A172 (cell line): ENCODE measurements at places on chromosomes 1 and 21. TPM values are rescaled to one million over a fixed set of nuclear protein-coding genes. Genes with fewer than 3 reads are reported as not detected.

Gene MAEL
- total RNA-seq = not detected in 2 replicates

Gene KIAA1614
- total RNA-seq = 3.8 and 9.4 TPM in 2 replicates

Gene CLCN6
- 1.3 and 4.1 TPM in 2 replicates for total RNA-seq

Gene SPRR4
- total RNA-seq = not detected in 2 replicates

Gene SLC44A5
- 3.4 and 3.7 TPM in 2 replicates for total RNA-seq

Gene C1orf105
- not detected in 2 replicates for total RNA-seq

Gene KRTAP19-6
- total RNA-seq = not detected in 2 replicates

Gene CTTNBP2NL
- 9.4 and 11.2 TPM in 2 replicates for total RNA-seq

Gene TRAF3IP3
- total RNA-seq = not detected in 2 replicates

Gene NKAIN1
- total RNA-seq = 2.5 and 3.3 TPM in 2 replicates

Gene CLEC20A
- not detected in 2 replicates for total RNA-seq

Gene MRPS14
- 39.3 and 42.3 TPM in 2 replicates for total RNA-seq

Gene SYT6
- not detected in 2 replicates for total RNA-seq

Gene SPRR2D
- not detected in 2 replicates for total RNA-seq

Gene AXDND1
- 0.65 TPM in 1 of 2 replicates, not detected in the other for total RNA-seq

Gene OR2L5
- total RNA-seq = not detected in 2 replicates

Gene CFAP57
- 0.12 and 0.98 TPM in 2 replicates for total RNA-seq

Gene PLA2G5
- total RNA-seq = not detected in 2 replicates

Gene S100B
- not detected in 2 replicates for total RNA-seq
